ENCODE measurements at places on chromosomes 2 and 18. TPM values are rescaled to one million over a fixed set of nuclear protein-coding genes. Genes with fewer than 3 reads are reported as not detected.

Gene IGFBP5
- polyA plus RNA-seq = 36.1 TPM

Gene PSMA8
- not detected for polyA plus RNA-seq

Gene PPP3R1
- 27.0 TPM for polyA plus RNA-seq

Gene TCF7L1
- 2.4 TPM for polyA plus RNA-seq

Gene GALNT5
- polyA plus RNA-seq = 0.31 TPM

Gene OSR1
- polyA plus RNA-seq = 2.7 TPM

Gene ANKRD12
- 5.4 TPM for polyA plus RNA-seq

Gene CD207
- not detected for polyA plus RNA-seq

Gene CCDC85A
- 2.0 TPM for polyA plus RNA-seq

Gene CDH2
- polyA plus RNA-seq = 0.83 TPM

Gene SCYGR5
- not detected for polyA plus RNA-seq

Gene LIPG
- polyA plus RNA-seq = 1.4 TPM
